Activated T-helper 17 cell treated with anti-CD3 and anti-CD28 coated beads, Interleukin-2, amount 50 U/mL, for 72 hours (primary cell): ENCODE measurements at places on chromosomes 4 and X. TPM values are rescaled to one million over a fixed set of nuclear protein-coding genes. Genes with fewer than 3 reads are reported as not detected.

DNA sequence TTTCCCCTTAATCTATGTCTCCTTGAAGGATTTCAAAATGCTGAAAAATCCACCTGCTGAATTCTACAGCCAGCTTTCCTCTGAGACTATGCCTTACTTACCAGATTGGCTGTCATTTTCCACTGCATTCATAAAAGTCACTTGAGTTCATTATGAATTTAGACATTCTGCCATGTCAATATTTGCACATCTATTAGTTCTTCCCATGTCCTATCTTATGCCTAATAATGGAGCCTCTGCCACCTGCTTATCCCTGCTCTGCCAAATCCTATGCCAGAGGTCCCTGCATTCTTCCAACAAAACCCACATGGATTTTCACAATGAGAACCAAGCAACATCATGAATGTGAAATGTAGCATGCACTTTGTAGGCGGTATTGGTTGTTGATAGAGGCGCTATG, 42.6 kb downstream of the GASK1B start:
- ATAC-seq, result no peak

FAM47E gene
- total RNA-seq, result not detected

TLR10 gene
- 0.19 TPM for total RNA-seq

GRCh38 chr4:88846206-88846790, 148.7 kb upstream of the NAP1L5 start:
- no peak for ATAC-seq

DNA sequence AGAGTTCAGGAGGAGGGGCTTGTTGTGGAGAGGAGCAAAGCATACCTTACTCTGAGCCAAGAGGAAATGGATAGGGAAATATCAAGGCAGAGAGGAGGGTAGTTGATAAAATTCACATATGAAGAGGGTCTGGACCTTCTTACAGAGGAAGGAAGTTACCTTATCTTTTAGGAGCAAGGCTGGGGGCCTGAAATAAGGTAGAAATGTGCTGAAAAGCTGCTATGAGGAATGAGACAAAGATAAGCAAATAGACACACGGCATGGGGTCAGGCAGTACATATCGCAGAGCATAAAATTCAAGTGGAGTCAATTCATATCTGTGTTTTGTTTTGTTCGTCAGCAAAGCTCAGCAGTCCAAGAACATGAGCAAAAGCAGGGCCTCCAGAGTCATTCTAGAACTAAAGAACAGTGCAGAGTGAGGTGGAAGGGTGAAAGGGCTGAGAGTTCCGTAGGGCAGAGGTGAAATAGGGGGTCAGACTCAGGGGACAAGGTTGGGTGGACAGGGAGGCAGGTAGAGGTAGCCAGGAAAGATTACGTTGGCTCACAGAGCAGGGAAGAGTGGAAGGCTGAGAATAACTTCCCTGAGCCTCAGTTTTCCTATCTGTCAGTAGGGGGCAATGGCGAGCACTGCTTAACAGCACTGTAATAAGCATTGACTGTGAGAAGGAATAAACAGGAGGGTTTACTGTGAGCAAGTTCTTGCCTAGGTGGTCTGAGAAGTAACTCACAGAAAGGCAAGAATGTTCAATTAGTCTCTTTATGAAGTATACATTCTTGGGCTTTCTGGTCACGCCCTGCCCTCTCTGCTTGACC, 9.2 kb downstream of the VSIG4 start:
- peak; percentile 70 for ATAC-seq

DNA sequence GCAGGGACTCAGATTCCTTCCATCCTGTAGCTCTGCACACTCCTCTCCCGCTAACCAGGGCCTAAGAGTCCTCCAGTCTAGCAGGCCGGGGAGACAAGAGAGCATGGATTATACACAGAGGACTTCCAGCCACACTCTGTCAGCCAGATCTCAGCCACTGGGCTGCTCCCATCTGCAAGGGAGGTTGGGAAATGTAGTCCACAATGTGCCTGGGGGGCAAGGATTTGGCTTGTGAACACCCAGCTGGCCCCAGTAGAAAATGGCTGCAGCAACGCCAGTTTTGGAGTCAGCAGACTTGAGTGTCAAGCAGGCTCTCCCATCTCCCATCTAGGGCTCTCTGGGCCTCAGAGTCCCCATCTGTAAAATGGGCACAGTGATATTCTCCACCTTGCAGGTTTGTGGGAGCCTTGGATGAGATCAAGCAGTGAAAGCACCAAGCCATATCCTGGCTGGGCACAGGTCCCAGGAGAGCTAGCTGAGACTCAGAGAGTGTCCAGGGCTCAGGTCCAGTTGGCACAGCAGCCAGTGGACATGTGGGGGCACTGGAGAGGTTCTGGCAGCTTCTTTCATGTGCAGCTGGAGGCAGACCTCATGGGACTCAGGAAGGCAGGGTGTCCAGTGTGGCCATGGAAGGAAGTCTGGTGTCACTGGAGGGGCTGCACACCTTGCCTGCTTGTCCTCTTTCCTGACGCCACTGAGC, 14.6 kb downstream of the PSAPL1 start:
- no peak for ATAC-seq

DNA sequence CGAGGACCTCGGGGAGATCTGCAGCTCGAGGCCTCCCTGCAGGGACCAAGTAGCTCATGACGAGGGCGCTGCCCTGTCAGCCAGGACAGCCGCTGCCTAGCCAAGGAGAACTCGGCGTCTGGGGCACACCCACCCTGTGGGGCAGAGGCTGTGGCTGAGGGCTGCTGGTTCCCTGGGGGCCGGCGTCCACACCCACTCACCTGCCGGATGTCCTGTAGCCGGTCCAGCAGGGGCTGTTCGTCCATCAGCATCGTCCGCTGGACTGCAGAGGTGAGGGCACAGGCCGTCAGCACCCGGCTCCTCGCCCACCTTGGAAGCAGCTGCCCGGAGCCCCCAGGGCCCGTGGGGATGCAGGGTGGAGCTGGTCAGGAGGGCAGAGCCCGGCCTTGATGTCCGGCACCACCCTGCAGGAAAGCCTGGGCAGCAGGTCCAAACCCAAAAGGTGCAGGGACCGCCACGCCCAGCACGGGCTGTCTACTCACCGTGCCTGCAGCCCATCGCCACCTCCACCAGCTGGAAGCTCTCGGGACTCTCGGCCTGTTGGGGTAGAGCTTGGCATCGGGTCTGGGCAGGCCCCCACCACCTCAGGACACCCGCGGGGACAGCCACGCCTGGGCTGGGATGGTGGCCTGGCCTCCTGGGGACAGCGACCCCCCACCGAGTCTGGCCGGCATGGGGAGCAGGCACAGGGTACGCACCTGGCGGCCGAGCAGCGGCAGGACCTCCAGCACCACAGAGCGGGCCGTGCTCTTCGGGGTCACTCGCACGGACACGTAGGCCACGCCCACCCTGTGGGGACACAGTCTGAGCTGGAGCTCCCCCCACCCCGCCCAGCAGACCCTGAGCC, 6.9 kb downstream of the DGKQ start:
- no peak for ATAC-seq
